ENCODE measurements at places on chromosomes 4 and X.

GRCh38 chr4:77893451-77893850 is 30.8 kb downstream of the MRPL1 start:
- DNase-seq: no peak

DNA sequence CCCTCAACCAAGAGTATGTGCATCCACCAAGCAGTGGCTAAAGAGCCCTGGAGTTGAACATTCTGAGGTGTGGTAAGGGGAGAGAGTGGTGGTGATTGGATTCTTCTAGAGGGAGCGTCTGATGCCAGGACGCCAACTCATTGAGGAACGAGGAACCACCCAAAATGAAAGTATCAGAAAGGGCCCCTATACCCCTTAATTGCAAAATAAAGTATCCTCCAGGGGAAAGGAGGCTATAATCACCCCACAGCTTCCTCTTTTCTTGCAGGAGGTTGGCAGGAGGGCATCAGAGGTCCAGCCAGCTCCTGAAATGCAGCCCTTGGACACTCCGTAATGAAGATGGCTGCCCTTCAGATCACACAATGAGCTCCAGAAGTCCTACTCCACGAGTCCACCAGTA is 5.3 kb upstream of the KIAA1210 start:
- no peak for DNase-seq

DNA sequence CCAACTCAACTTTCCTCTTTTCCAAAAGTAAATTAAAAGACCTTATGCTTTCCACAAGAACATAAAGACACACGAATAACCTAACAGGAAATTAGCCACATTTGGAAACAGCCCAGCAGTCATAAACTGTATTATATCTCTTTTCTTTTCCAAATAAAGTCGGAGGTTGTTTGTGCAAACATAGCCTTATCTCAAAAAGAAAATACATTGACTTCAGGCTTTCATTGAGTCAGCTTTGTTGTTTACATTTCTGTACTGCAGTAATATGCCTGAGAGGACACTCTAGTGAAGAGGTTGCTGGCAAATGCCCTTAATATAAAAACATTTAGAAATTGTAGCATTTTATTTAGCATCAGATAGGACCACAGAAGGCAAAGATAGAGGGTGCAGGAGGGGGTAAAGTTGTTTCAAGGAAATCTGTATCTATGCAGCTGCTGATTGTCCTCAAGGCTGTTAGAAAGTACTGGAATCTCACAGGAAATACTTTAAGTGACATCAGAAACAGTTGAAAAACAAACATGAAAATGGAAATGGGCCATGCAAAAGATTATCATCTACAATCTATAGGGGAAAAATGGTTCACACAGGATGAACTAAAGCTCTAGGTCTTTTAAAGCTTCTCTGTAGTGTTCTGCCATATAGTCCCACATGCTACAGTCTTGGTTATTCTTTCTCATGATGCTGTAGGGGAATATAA is 14.5 kb downstream of the LNX1 start:
- no peak for DNase-seq

DNA sequence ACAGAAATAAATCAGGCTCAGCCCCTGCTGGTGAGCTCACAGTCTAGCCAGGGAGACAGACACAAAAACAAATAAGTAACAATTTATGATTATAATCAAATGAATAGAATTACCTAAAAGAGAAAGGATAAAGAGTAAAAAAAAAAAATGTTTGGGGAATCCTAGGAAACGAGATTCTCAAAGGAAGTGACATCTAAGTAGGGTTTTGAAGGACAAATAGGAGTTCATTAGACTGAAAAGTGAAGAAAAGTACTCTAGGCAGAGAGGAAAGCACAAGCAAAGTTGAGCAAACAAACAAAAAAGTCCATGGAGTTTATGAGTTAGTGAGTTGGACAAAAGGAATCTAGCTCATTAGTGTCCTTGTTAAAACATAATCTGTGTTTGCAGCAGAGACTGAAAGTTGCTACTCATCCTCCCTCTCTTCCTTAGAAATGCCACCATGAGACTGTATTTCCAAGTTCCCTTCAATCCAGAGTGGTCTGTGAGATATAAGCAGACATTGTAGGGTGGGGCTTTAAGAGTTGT is 145.6 kb downstream of the SPATA18 start:
- no peak for DNase-seq

- no peak for DNase-seq
Observed at GRCh38 chrX:74814681-74815080, 110.6 kb downstream of the NEXMIF start.

GRCh38 chrX:133550665-133551485 is 135.6 kb upstream of the GPC4 start:
- DNase-seq: no peak

GRCh38 chrX:66163849-66164411 is at the start of gene HEPH:
TSS of gene HEPH (plus strand) at chrX:66164247. CDS start at chrX:66170571, 6,324 bp downstream.
- DNase-seq: no peak

GRCh38 chr4:47465004-47465403 is 1.5 kb upstream of the COMMD8 start:
- DNase-seq: no peak

DNA sequence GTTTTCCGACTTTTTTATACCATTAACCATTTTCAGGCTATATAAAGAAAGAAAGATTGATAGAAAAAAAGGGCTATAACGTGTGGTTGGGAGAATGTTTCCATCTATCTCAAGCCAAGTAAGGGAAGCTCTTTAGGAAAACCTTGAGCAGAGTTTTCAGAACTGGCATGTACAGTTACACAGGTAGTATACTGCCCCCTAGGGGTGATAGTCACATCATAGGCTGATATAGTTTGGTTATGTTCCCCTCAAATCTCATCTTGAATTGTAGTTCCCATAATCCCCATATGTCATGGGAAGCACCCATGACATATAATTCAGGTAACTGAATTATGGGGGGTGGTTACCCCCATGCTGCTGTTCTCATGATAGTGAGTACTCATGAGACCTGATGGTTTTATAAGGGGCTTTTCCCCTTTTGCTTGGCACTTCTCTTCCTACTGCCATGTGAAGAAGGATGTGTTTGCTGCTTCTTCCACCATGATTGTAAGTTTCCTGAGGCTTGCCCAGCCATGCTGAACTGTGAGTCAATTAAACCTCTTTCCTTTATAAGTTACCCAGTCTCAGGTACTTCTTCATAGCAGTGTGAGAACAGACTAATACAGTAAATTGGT is 186.8 kb downstream of the TMA16 start:
- peak; percentile 66 for DNase-seq

GRCh38 chrX:19904778-19905367 is 17.5 kb upstream of the SH3KBP1 start:
- DNase-seq: peak; percentile 46

GRCh38 chrX:69289046-69289792 is 124.0 kb upstream of the PJA1 start:
- no peak for DNase-seq
